ENCODE measurements at places on chromosomes 3 and 15.

DNA sequence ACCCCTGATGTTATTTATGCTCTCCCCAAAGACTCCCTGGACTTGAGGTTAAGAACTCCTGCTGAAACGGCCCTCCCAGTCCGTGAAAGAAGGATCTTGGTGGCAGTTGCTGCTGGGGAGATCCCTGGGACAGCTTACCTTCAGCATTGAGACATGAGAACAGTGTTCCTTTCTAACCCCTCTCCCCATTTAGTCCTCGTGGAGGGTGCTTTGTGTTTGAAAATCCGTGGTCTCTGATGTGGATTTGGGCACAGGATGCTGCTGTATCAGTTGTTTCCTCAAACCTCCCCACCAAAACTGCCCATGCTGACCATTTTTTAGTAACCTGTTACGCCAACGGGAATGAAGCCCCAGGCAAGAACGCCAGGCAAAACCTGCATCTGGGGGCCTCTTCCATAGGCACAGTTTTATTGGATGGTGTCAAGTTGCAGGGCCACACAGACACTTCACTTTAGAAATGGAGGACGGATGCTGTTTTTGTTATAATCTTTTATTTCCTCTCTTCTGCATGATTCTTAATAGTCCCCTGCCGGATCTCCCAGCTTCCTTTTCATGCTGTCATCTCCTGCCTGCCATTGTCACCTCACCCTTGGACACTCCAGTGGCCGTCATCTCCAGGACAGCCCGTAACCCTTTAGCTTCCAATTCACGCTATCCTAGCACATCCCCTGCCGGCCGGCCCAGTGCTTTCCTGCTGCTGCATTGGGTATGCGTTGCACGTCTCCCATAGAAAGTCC is 31.7 kb upstream of the CEMIP start:
- DNase-seq = no peak

DNA sequence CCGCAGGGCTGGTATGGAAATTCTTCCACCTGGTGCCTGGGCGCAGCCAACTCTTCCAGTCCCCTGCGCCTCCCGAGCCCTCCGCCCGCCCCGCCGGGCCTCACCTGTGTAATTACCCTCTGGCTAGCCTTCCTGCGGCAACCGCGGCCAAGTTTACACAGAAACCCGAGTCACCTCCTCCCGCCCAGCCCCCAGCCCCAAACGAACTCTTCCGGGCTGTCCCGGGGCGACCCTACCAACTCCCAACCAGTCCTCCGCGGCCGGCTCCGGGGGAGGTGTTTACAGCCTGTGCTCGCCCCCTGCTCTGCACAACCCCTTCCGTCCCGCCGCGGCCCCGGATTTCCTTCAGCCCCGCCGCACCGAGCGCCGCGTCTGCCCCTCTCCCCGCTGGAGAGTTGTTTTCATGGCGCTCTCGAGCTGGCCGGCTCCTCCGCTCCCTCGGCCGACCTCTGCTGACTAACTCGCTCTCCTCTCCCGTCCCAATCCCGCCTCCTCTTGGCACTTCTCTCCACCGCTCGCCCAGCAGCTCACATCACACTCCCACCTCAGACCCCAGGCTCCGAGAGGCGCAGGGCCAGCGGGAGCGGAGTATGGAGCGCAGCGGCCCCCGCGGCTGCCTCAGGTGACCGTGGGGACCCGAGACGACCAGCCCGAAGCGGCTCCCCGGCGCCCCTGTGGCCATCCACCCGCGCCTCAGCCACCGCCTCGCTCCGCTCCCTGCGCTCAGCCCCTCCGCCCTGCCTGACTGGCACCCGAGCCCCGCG is 538 bp downstream of the ATOSA start:
- peak; percentile 58 for DNase-seq

GRCh38 chr3:170490828-170491560 is 72.3 kb downstream of the CLDN11 start:
- DNase-seq = no peak

- no peak for DNase-seq
Measured at GRCh38 chr15:83155942-83156341, 48.5 kb downstream of the TM6SF1 start.

- no peak for DNase-seq
Measured at GRCh38 chr3:37580237-37580636, 281.4 kb upstream of the CTDSPL start.

DNA sequence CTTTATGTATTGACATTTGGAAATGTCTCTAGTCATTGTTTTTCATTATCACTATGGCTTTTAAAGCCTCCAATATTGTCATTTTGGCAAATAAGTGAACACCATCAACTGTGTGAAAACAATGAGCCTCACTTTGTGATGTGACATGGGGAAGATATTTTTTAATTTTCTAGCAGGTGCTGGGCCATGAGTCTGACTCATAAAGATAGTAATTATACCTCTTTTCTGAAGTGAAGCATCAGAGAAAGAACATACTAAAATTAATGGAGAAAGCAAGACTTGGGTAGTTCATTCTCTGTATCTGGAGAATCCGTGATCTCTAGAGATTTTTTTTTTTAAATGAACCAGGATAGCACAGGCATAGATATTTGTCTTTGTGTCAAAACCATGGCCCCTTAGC is 100.8 kb downstream of the CCNL1 start:
- DNase-seq = no peak

GRCh38 chr3:184591789-184592188 is 30.2 kb downstream of the EPHB3 start:
- no peak for DNase-seq

DNA sequence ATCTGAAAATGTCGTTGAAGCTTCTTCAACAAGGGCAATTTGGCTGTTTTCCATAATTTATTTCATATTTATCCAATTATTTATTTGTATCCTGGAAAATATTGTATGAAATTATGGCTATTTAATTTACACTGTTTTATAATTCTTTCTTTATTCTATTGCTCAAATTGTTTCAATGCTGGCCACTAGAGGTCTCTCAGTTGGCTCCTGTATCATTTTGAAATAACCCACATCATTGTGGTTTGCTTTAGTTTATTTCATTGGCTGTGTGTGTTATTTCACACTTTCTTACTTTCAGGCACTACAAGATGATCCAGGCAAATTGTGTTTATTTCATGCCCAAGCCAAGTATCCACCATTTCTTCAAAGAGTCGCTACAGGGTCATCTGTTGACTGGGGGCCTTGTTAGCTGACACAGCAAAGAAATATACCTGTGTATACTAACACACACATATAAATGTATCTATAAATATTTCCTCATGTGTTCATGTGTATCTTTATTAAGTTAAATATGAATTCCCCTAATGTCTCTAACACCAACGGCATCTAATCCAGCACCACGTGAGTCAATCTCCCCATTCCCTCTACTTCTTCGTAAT is 86.2 kb downstream of the NPAP1 start:
- no peak for DNase-seq

DNA sequence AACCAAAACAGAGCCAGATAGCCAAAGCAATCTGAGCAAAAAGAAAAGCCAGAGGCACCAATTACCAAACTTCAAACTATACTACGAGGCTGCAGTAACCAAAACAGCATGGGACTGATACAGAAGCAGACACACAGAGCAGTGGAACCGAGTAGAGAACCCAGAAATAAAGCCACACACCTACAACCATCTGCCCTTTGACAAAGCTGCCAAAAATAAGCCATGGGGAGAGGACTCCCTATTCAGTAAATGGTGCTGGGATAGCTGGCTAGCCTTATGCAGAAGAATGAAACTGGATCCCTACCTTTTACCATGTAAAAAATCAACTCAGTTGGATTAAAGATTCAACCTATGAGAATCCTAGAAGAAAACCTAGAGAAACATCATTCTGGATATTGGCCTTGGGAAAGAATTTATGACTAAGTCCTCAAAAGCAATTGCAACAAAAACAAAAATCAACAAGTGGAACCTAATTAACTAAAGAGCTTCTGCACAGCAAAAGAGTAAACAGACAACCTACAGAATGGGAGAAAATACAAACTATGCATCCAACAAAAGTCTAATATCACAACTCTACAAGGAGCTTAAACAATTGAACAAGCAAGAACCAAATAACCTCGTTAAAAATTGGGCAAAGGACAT is 95.1 kb downstream of the APBA2 start:
- DNase-seq = no peak

DNA sequence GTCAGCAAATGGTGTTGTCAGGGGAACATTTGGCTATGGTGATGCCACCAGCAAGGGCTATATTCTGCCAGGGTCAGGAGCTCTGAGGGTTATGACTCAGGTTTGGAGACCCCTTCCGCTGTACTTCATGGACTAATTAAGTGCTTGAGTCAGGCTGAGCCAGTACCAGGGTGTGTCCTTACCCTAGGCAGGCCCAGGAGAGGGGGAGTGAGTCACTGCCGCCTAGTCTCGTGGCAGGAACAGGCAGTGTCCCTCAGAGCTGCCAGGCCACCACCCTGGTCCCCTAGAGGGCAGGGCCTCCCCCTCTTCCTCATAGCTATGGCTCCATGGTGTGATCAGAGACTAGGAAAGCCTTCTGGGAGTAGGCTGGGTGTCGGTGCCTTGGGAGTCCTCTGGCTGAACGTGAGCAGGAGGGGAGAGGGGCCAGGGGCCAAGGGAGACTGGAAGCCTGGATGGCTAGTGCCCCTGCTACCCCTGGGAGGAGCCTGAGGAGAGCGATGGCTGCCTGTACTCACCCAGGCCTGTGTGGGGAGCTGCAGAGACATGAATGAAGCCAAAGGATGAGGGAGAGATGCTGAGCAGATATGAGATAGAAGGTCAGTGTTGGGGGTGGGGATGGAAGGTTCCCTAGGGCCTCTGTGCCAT is 10.6 kb downstream of the MAPKAPK3 start:
- DNase-seq = no peak

DNA sequence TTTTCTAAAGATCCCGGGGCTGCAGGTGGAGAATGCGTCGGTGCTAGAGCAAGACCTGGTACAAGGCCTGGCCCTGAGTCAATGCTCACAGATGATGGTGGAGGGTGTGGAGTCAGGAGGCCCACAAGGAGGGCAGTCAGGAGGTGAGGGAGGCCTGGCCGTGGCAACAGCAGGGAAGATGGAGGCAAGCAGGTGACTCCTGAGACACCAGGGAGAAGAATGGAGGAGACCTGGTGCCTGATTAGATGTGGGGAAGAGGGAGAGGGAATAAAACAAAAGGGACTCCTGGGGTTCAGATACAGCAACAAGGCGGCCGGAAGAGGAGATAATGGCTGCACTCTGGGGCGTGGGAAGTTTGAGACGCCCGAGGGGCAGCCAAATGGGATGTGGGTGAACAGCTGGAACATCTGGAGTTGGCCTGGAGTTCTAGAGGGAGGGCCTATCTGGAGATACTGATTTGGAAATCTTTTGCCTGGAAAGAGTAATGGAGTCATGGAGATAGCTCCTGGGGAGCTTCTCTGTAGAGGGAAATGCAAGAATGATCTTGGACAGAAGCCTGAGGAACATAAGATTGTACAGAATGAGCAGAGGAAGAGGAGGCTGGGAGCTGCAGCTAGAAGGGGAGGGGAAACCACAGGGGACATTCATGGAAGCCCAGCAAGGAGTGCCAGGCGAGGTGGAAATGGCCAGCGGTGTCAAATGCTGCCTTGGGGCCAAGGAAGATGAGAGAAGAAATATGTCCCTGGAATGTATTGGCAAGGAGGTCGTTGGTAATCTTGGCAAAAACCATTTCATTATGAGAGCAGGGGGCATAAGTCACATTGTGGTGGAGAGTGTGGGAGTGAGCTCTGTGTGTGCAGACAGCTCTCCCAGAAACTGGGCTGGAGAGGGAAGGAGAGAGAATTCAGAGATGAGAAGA is 67.5 kb upstream of the CORO2B start:
- no peak for DNase-seq

GRCh38 chr15:53875139-53875538 is 103.1 kb upstream of the UNC13C start:
- no peak for DNase-seq

- DNase-seq = no peak
Measured at GRCh38 chr15:48774484-48774883, 36.4 kb downstream of the CEP152 start.

DNA sequence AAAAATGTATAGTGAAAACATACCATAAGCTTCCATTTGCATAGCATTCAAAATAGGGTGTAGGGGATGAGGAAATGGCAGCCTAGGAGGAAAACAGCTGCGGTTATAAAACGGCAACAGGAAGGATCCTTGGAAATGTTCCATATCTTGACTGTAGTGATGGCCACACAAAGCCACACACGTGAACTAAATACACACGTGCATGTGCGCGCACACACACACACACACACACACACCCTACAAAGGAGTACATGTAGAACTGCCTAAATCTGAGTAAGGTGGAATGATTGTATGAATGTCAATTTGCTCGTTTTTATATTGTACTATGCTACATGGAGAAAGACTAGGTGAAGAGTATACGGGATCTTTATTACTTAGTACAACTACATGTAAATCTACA is 3.9 kb upstream of the IREB2 start:
- no peak for DNase-seq

DNA sequence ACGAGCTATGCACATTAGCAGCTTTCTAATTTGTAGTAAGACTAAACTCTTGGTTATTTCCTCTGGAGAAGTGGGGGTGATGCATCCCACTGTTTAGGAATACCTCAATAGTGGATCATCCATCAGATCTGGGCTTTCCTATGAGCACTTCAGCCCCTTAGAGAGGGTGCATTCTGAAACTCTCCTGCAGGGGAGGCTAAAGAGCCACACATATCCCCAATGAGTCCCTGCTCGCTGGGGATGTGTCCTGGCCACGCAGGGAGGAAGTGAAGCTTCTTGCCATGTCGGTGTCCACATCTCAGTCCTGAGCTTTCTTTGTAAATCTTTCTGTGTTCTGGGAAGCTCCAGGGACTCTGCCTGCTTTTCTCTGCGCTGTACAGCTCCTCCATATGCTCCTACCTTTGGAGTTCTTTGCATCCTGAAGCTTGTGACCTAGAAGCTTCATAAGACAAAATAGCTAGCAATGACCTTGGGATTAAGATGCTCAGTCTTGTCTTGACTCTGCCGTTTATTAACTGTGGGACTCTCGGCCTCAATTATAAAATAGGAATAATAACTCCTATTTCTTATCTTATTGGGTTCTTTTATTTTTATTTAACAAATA is 28.3 kb upstream of the MASP1 start:
- peak; percentile 55 for DNase-seq

DNA sequence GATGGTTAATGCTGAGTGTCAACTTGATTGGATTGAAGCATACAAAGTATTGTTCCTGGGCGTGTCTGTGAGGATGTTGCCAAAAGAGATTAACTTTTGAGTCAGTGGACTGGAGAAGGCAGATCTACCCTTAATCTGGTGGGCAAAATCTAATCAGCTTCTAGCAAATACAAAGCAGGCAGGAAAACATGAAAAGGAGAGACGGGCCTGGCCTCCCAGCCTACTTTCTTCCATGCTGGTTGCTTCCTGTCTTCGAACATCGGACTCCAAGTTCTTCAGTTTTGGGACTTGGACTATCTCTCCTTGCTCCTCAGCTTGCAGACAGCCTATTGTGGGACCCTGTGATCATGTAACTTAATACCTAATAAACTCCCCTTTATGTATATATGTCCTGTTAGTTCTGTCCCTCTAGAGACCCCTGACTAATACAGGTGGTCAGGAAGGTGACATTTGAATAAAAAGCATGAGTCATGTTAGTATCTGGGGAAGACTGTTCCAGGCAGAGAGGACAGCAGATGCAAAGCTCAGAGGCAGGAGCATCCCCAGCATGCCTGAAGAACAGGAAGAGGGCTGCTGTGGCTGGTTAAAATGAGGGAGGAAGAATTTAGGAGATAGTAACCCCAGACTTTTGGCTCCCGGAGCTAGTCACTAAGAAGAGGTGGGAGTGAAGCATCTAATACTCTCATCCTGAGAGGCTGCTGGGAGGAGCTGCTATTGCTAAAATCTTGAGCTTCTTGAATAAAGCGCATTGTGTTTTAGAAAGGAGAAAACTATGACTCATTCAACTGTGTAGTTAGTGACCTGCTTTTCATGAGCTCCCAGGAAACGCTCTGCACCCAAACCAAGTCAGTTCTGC is 207.4 kb upstream of the HES1 start:
- no peak for DNase-seq

GRCh38 chr3:188712248-188712924 is 459.4 kb upstream of the TPRG1 start:
- no peak for DNase-seq

Measured in activated naive CD4-positive, alpha-beta T cell treated with anti-CD3 and anti-CD28 coated beads, Interleukin-2, amount 50 U/mL, for 16 hours (primary cell).